SJSA1 (cell line): ENCODE measurements at places on chromosomes 2 and 18.

DNA sequence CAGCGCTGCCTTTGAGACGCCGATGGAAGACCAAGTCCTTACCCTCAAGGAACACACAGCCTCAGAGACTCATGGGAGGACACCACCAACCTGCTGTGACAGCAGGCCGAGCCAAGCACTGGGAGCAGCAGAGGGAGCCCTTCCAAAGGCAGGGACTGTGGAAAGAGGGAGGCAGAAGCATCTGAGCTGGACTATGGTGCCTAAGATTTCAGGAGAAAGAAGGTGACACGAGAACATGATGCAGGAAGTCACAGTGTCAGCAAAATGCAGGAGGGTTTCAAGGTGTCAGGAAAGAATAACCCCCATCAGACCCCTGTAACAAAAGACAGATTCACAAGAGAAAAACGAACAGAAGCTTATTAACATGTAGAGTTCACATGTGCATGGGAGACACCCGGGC, 24.2 kb upstream of the COX7A2L start:
- H3K36me3 ChIP-seq = no peaks in the 10 kb centered on the region
- no peak overlapping the region for H3K27ac ChIP-seq
- H3K4me1 ChIP-seq = peaks cover 17% of the 10 kb centered on the region
- H3K4me3 ChIP-seq = no peak overlapping the region

DNA sequence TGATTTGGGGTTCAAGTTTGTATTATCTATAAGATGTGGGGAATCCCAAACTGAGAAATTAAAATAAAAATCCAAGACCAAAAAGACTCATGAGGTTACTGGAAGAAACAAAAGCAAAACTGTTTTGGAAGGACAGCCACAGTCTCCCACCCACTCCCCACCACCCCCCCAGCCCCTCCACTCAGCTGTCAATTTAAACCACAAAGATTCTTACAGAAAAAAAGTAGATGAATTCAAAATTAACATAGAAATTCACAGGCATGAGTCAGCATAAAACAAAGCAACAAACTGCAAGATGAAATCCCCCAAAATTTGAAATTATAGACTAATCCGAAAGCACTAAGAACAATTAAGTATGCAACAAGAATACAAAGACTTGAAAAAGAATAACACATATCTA, 12.1 kb downstream of the MAP4K3 start:
- no peak for DNase-seq
- no peak overlapping the region for H3K27ac ChIP-seq
- H3K4me3 ChIP-seq = no peak overlapping the region
- 0 out of 2 replicates have a peak, but pooled peaks cover 7% of the 10 kb centered on the region for H3K36me3 ChIP-seq
- H3K4me1 ChIP-seq = peaks cover 11% of the 10 kb centered on the region
- H3K27me3 ChIP-seq = no peaks in the 10 kb centered on the region

DNA sequence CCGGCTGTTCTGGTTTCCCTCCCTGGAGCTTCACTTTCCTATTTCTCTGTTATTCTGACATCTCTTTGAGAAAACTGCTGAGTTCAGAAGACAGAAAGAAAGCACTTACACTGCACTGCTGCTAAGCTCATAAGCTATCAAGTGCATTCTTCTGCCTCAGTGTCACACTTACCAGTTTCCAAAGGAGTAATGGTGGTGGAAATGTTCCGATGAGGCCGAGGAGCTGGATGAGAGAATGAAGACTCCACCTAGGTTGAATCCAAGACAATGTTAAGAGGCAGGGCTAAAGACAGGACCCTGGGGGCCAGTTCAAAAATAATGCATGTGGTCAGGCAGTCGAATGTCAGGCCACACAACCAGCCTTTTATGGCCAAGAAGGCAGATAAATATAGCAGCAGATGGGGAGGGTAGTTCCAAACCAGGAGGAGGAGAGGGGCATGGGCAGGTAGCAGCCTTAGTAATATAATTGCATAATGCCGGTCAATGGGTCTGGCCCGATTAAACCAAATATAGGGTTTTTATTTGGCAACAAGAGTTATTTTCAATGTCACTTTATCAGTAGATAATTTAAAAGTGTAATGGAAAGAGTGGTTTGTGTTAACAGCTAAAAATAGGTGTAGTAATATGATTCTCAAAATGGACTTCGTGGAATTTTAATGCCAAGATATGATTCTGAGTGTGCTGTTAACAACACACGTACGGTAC, at the start of gene MYOM1:
Gene MYOM1 (minus strand): TSS at position 338 of the 705 bp plus-strand sequence. CDS start 4,745 bp downstream, outside the sequence.
- H3K4me3 ChIP-seq = no peak within 1 kb of the TSS
- no peaks in the 10 kb centered on the region for H3K4me1 ChIP-seq
- no peak for DNase-seq
- H3K27me3 ChIP-seq = 0 out of 2 replicates have a peak, but pooled peaks cover 5% of the 10 kb centered on the region

GRCh38 chr2:64330281-64331113, 123.5 kb upstream of the LGALSL start:
- H3K27ac ChIP-seq = no peak overlapping the region
- H3K27me3 ChIP-seq = no peaks in the 10 kb centered on the region
- H3K36me3 ChIP-seq = no peaks in the 10 kb centered on the region
- no peak overlapping the region for H3K4me3 ChIP-seq
- DNase-seq = peak; percentile 79
- no peaks in the 10 kb centered on the region; the same call in 1 of the 2 replicates for H3K4me1 ChIP-seq

GRCh38 chr18:77815666-77816338, 566.2 kb downstream of the GALR1 start:
- H3K27me3 ChIP-seq = no peaks in the 10 kb centered on the region
- no peaks in the 10 kb centered on the region for H3K4me1 ChIP-seq
- H3K4me3 ChIP-seq = no peak overlapping the region
- H3K36me3 ChIP-seq = no peaks in the 10 kb centered on the region

- no peaks in the 10 kb centered on the region for H3K27me3 ChIP-seq
- H3K36me3 ChIP-seq = peaks cover 17% of the 10 kb centered on the region
- no peak overlapping the region for H3K27ac ChIP-seq
- no peaks in the 10 kb centered on the region for H3K4me1 ChIP-seq
- H3K4me3 ChIP-seq = no peak overlapping the region
- DNase-seq = no peak
Observed at GRCh38 chr2:174076975-174077374, 111.8 kb upstream of the SP3 start.

GRCh38 chr2:215530191-215530968, 94.5 kb upstream of the FN1 start:
- no peaks in the 10 kb centered on the region for H3K27me3 ChIP-seq
- H3K4me1 ChIP-seq = peaks cover 48% of the 10 kb centered on the region
- peak; percentile 41 for DNase-seq
- no peak overlapping the region for H3K4me3 ChIP-seq
- H3K27ac ChIP-seq = peak overlapping the region; percentile 62
- no peaks in the 10 kb centered on the region for H3K36me3 ChIP-seq

- no peaks in the 10 kb centered on the region for H3K27me3 ChIP-seq
- DNase-seq = no peak
- no peaks in the 10 kb centered on the region for H3K36me3 ChIP-seq
- no peak overlapping the region for H3K4me3 ChIP-seq
- no peak overlapping the region for H3K27ac ChIP-seq
Observed at GRCh38 chr2:64417624-64418023, 36.3 kb upstream of the LGALSL start.

DNA sequence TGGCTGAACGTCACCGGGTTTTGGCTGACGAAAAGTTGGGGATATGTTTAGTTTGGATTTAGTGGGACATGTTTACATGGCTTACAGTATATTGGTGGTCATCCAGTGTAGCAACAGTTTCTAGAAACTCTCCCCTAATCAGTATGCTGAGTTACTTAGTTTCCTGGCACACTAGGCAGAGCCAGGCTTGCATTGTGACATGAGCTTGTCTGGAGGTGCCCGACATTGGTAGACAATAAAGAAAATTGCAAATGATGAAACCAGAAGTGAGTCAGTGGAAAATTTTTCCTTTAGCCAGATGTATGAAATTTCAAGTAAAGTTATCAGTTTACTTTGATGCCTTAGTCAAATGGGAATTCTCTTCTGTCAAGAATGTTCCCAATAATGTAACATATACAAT, 276.1 kb downstream of the RDH14 start:
- no peak overlapping the region for H3K27ac ChIP-seq
- DNase-seq = no peak
- H3K4me3 ChIP-seq = no peak overlapping the region
- H3K4me1 ChIP-seq = no peaks in the 10 kb centered on the region
- no peaks in the 10 kb centered on the region for H3K27me3 ChIP-seq
- no peaks in the 10 kb centered on the region for H3K36me3 ChIP-seq

DNA sequence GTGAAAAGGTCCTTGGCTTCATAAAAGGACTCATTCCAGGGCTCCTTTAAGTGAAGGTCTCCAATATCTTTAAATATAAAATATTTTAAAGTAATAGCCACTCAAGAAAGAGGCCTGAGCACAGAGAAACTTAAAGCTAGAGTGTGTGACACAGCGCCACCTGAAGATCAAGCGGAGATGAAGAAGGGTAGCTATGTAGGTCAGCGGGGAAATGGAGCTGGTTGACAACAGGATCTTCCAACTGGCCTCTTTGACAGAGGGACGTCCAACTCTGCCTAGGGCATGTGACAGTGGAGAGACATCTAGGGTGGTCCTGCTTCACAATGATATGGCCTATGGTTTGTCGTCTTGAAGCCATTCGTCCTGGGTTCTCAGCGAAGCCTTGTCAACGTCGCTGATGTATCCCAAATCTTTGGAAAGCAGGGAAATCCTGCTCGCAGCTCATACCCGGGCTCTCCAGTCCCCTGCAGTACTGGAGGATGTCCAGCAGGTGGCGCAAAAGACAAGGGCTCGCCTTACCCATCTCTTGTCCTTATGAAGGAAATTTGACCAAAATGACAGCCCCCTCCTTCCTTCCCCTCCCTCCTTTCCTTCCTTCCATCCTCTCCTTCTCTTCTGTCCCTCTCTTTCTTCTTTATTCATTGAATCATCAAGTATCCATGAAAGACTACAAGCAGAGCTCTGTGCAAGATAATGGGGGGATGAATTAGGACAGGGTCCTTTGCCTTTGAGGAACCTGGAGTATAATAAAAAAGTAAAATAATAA, 59.6 kb downstream of the LONRF2 start:
- H3K36me3 ChIP-seq = no peaks in the 10 kb centered on the region
- H3K4me1 ChIP-seq = no peaks in the 10 kb centered on the region
- peak; percentile 41 for DNase-seq
- no peaks in the 10 kb centered on the region for H3K27me3 ChIP-seq

DNA sequence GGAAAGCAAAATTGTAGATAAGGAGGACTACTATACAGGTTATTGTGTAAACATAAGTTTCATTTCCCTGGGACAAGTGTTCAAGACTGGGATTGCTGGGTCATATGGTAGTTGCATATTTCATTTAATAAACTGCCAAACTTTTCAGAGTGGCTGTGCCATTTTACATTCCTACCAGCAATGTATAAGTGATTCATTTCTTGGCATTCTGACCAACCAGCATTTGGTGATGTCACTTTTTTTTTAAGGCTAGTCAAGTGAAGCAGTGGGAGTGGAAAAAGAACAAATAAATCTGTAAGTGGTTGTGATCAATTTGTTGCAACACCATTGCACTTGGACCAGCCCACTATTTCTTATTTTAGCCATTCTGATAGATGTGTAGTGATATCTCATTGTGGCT, 5.2 kb upstream of the CHCHD5 start:
- no peak overlapping the region for H3K4me3 ChIP-seq
- H3K27me3 ChIP-seq = no peaks in the 10 kb centered on the region
- no peak overlapping the region for H3K27ac ChIP-seq
- peaks cover 3% of the 10 kb centered on the region; the same call in 1 of the 2 replicates for H3K4me1 ChIP-seq
- H3K36me3 ChIP-seq = peaks cover 21% of the 10 kb centered on the region

- H3K4me1 ChIP-seq = no peaks in the 10 kb centered on the region
- DNase-seq = no peak
- no peaks in the 10 kb centered on the region for H3K36me3 ChIP-seq
- H3K27ac ChIP-seq = no peak overlapping the region
Observed at GRCh38 chr2:22998359-22998758, 386.6 kb upstream of the KLHL29 start.

GRCh38 chr2:208097801-208098200, 26.5 kb downstream of the CRYGD start:
- no peak overlapping the region for H3K27ac ChIP-seq
- H3K4me1 ChIP-seq = no peaks in the 10 kb centered on the region
- H3K4me3 ChIP-seq = no peak overlapping the region
- no peaks in the 10 kb centered on the region for H3K27me3 ChIP-seq
- no peaks in the 10 kb centered on the region for H3K36me3 ChIP-seq
- DNase-seq = no peak

GRCh38 chr2:133821107-133821760, 253.0 kb upstream of the NCKAP5 start:
- no peak for DNase-seq
- peaks cover 48% of the 10 kb centered on the region for H3K4me1 ChIP-seq
- H3K27me3 ChIP-seq = no peaks in the 10 kb centered on the region
- no peak overlapping the region for H3K27ac ChIP-seq

DNA sequence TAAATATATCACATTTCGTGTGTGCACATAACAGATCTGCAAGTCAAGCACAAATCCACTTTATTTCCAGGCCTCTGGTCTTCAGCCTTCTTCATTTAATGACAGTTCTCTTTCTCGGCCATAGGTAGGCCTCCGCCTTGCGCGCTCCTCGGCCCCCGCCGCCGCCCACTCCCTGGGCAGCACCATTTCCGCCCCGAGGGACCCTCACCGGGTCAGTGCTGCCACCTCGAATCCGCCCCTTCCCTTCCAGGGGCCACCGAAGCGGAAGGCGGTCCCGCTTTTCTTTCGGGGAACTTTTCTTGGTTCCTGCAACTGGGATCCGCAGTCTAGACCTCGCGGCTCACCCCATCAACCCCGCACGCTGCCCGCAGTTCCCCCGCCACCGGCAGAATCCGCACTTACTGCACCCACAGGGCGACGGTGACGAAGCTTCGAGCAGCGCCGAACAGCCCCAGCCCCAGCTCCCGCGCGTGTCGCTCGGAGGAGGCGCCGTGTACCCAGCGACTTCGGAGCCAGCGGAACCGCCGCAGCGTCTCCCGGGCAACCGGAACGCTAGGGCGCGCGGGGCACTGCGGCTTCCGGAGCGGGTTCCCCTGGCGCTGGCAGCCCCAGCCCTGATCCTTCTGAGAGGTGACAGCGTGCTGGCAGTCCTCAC, at the start of gene CDKL4:
Gene CDKL4 (minus strand): TSS at position 502 of the 655 bp plus-strand sequence.
- H3K27ac ChIP-seq = no peak within 1 kb of the TSS
- peaks cover 7% of the 10 kb centered on the region for H3K36me3 ChIP-seq
- H3K4me3 ChIP-seq = no peak within 1 kb of the TSS

GRCh38 chr2:61253136-61253535, 91.1 kb downstream of the C2orf74 start:
- H3K27ac ChIP-seq = no peak overlapping the region
- peaks cover 16% of the 10 kb centered on the region for H3K4me1 ChIP-seq
- no peak overlapping the region for H3K4me3 ChIP-seq
- H3K27me3 ChIP-seq = no peaks in the 10 kb centered on the region
- H3K36me3 ChIP-seq = peaks cover 22% of the 10 kb centered on the region

DNA sequence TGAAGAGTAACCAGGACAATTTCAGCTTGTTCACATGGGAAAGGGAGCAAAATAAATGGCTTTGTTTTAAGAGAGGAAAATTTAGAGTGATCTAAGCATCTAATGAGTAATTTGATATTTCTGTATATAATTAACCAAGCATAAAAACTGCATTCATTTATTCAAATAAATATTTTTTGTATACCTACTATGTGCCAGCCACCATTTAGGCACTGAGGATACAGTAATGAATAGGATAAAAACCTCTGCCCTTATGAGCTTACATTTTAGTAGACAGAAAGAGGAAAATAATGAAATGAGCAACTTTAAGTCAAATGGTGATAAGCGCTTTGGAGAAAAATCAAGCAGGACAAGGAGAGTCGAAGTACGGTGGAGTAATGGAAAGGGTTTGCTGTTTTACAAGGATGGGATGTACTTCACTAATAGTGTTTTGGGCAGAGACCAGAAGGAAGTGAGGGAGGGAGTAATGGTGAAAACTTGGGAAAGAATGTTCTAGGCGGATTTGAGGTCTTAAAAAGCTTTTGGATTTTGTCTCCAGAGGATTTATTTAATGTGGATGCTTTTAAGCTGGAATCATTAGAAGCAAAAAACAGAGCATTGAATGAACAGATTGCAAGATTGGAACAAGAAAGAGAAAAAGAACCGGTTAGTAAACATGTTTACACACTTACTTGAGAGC, 17.4 kb downstream of the NDC80 start:
- no peak overlapping the region for H3K4me3 ChIP-seq
- no peak for DNase-seq
- H3K27ac ChIP-seq = no peak overlapping the region
- H3K4me1 ChIP-seq = peaks cover 5% of the 10 kb centered on the region
- peaks cover 84% of the 10 kb centered on the region for H3K36me3 ChIP-seq
- H3K27me3 ChIP-seq = no peaks in the 10 kb centered on the region
